Upper lobe of left lung (tissue), 6 donors: ENCODE measurements at places on chromosomes 13 and 19. TPM values are rescaled to one million over a fixed set of nuclear protein-coding genes. Genes with fewer than 3 reads are reported as not detected.

KLK2 gene
- total RNA-seq: not detected

RASIP1 gene
- 14.7 TPM for total RNA-seq

ICAM5 gene
- 19.5 TPM for total RNA-seq

TRPM4 gene
- total RNA-seq: 120 TPM

TBC1D4 gene
- total RNA-seq: 30.3 TPM

GRCh38 chr13:24906268-24906667, 142.3 kb downstream of the RNF17 start:
- no peaks in the 10 kb centered on the region for H3K27me3 ChIP-seq
- DNase-seq: no peak
- H3K36me3 ChIP-seq: peaks cover 12% of the 10 kb centered on the region
- H3K4me1 ChIP-seq: no peaks in the 10 kb centered on the region
- no peak overlapping the region for H3K27ac ChIP-seq
- no peak overlapping the region for H3K4me3 ChIP-seq

DNA sequence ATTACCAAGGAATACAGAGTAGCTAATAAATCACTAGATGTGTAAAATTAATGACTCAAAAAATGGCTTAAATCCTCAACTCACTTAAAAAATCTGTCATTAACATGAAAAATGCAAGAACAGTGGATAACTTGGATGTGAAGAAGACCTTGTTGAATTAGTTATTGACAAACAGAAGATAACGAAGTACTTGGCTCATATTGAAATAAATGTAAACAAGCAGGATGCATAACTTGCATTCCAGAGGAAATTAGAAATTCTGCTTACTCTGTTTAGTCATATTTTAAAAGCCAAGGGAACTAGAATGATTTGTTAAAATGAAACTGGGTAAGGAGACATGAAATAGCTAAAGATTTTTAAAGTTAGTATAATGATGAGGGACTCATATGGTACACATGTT, 1812.2 kb downstream of the PCDH9 start:
- no peaks in the 10 kb centered on the region for H3K4me1 ChIP-seq
- DNase-seq: no peak
- H3K27ac ChIP-seq: no peak overlapping the region
- no peaks in the 10 kb centered on the region for H3K36me3 ChIP-seq

DNA sequence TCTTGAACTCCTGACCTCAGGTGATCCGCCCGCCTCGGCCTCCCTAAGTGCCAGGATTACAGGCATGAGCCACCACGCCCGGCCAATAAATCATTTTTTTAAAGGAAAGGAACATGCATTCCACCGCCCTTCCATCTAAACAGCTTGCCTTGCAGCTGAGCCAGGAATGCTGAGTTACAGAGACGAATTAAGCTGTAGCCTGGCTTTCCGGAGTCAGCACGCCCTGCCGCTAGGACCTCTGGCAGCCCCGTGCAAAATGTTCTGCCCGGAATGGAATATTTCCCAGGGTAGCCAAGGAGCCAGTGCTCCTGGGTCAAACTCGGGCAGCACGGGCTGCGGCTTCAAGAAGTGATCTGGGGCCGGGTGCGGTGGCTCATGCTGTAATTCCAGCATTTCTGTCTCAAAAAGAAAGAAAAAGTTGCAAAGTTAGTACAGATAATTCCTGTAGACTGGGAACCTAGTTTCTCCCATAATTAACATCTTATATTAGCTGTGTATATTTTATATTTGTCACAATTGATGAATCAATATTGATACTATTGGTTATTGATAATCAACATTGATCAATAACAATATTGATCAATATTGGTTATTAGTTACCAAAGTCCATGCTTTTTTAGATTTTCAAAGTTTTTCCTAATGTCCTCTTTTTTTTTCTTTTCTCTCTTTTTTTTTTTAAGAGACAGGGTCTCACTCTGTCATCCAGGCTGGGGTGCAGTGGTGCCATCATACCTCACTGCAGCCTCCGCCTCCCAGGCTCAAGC, 19.2 kb downstream of the ATCAY start:
- H3K27me3 ChIP-seq: no peaks in the 10 kb centered on the region
- no peak overlapping the region for H3K4me3 ChIP-seq
- H3K27ac ChIP-seq: no peak overlapping the region
- H3K36me3 ChIP-seq: no peaks in the 10 kb centered on the region
- no peak for DNase-seq

- DNase-seq: no peak
- no peak overlapping the region for H3K27ac ChIP-seq
- H3K36me3 ChIP-seq: no peaks in the 10 kb centered on the region
- H3K4me1 ChIP-seq: no peaks in the 10 kb centered on the region
- H3K4me3 ChIP-seq: no peak overlapping the region
These were observed 9.8 kb downstream of the GJA3 start for GRCh38 chr13:20151016-20151415.
